ENCODE measurements at places on chromosomes 13 and 19. TPM values are rescaled to one million over a fixed set of nuclear protein-coding genes. Genes with fewer than 3 reads are reported as not detected.

Gene MATK
- total RNA-seq = 9.1 TPM

Gene LSM14A
- total RNA-seq = 108 TPM

DNA sequence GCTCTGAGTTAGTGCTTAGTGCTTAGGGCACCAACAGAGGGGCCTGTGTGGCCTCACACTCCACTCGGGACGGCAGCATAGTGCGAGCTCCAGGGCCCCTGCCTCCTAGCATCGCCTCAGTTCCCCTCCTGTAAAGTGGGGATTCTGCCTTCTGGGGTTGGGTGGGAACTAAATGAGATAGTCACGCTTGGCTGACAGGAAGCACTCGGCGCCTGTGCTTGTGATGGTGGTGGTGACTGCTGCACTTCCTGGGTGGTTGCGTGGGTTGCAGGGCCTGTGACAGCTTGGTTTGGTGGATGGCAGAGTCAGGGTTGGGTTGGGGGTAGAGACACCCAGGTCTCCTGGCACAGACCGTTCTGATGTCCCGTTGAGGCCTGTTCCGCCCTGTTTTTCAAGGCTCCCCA, 7.7 kb downstream of the PLEKHF1 start:
- no peak overlapping the region for H3K4me3 ChIP-seq
- peaks cover 78% of the 10 kb centered on the region for H3K4me1 ChIP-seq
- no peaks in the 10 kb centered on the region for H3K27me3 ChIP-seq

Gene KIR2DL3
- 0.18 TPM for total RNA-seq

DNA sequence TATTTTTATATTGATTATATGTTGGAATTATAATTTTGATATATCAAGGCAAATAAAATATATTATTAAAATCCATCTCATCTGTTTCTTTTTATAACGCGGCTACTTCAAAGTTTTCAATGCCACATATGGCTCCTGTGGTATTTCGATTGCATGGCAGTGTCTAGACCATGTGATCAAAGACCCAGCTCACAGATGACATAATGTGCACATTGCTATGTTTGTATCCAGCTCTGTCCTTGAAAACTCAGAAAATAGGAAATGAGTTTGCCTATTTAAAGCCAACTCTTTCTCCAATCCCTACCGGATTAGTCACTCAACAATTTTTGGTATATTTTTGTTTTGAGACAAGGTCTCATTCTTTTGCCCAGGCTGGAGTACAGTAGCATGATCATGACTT, 26.2 kb downstream of the TMTC4 start:
- no peak overlapping the region for H3K27ac ChIP-seq
- DNase-seq = no peak
- H3K4me3 ChIP-seq = no peak overlapping the region
- H3K27me3 ChIP-seq = no peaks in the 10 kb centered on the region
- H3K36me3 ChIP-seq = peaks cover 3% of the 10 kb centered on the region

DNA sequence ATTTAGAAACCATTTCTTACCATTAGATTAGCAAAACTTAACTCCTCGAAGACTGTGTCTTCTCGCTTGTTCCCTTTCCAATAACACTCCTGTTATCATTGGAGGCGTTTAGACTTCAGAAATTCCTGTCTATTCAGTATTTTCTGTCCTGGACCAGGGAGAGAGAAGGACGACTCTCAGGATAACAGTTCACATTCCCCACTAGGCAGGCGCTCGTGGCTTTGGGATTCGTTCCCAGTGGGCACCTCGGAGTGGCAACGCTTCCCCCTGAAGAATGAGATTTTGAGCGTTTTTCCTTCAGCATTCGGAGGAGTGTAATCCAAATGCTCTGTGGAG, 429 bp upstream of the ZNF225 start:
- no peaks in the 10 kb centered on the region for H3K27me3 ChIP-seq
- H3K36me3 ChIP-seq = peaks cover 32% of the 10 kb centered on the region
- no peak for DNase-seq
- peak overlapping the region; percentile 59 for H3K4me3 ChIP-seq

- H3K27me3 ChIP-seq = peaks cover 46% of the 10 kb centered on the region
- H3K36me3 ChIP-seq = no peaks in the 10 kb centered on the region
- H3K27ac ChIP-seq = no peak overlapping the region
- H3K4me3 ChIP-seq = no peak overlapping the region
Observed at GRCh38 chr19:294341-294945, 3.2 kb upstream of the PLPP2 start.
